ENCODE measurements at places on chromosomes 16 and 17.

DNA sequence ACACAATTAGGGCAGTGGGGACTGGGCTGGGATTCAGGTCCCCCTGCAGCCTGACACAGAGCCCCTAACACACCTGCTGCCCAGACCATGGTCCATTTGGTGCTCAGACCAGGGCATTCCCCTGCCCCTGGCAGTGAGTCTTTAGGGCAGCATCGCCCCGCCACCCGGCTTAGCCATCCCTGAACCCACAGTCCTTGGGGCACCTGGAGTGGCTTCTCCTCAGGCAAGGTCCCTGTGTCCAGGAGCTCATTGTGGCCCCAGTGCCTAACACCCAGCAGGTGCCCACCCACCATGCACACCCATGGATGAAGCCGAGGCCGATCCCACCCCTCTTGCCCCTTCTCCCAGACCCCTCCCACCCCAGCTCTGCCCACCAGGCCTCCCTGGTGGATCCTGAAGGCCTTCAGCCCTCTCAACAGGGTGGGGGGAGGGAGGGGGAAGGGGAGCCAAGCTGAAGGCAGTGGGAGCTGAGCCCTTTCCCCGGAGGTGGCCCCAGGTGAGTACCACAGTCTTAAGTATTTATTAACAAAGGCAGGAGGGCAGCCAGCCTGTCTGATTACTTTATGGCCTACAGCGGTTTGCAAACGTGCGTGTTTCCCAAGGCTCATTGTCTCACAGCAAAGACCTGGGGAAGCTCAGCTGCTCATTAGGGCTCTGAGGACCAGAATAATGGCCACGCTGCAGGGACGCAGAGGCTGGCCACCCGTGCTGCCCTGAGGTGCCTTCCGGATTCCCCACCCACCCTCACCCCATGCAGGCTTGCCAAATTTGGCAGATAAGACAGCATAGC, 38.5 kb downstream of the RBFOX3 start:
- no peak for DNase-seq

GRCh38 chr17:68349157-68349556, 57.9 kb downstream of the ARSG start:
- DNase-seq, result no peak

- no peak for DNase-seq
Observed at GRCh38 chr16:720990-721764, at the start of gene ANTKMT. ANTKMT (plus strand) TSS chr16:721146; CDS start chr16:721275, 129 bp downstream.

- peak; percentile 28 for DNase-seq
Observed at GRCh38 chr17:31427684-31428083, 36.2 kb downstream of the RAB11FIP4 start.

GRCh38 chr17:40588552-40588951, 23.3 kb upstream of the CCR7 start:
- DNase-seq, result no peak

DNA sequence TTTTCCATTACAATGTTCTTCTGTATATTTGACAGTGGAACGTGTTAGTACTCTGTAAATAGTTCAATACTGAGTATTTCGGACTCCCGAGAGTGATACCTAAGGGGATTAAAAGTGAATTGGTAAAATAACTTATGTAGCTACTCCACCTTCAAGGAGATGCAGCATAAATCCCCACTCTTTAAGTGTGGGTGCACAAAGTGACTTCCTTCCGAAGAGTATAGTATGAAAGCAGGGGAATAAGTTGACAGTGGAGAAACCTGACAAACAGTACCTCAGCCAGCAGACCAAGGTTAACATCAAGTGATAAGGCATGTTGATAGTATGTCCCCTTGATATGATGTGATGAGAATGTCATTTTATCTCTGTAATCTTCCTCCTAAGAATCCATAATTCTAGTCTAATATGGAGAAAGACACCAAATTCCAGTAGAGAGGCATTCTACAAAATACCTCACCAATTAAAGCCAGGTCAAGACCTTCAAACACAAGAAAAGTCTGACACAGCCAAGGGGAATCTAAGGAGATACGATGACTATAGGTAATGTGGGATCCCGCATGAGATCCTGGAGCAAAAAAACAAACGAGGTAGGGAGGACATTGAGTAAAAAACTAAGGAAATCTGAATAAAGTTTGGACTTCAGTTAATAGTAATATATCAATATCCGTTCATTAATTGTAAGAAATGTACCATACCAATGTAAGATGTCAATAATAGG, 1.8 kb upstream of the ZPBP2 start:
- no peak for DNase-seq

DNA sequence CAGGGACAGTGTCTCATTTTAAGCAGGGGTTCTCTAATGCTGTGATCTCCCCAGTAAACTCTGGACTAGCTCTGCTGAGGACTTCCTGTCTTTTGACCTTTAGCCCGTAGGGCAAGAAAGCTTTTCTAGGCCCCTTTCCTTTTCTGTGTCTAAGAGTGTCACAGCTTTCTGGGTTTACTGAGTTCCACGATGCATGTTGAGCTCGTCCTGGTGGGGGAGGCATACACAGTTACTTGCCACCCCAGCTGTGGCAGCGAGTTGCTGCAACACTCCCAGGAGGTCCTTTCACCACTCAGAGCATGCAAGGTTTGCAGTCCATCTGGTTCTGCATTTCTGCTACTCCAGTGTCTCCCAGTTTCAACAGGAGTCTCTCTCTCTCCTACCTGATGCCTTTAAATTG, 23.7 kb downstream of the NOD2 start:
- no peak for DNase-seq

- no peak for DNase-seq
Observed at GRCh38 chr17:4657678-4658077, 16.2 kb upstream of the ALOX15 start.

DNA sequence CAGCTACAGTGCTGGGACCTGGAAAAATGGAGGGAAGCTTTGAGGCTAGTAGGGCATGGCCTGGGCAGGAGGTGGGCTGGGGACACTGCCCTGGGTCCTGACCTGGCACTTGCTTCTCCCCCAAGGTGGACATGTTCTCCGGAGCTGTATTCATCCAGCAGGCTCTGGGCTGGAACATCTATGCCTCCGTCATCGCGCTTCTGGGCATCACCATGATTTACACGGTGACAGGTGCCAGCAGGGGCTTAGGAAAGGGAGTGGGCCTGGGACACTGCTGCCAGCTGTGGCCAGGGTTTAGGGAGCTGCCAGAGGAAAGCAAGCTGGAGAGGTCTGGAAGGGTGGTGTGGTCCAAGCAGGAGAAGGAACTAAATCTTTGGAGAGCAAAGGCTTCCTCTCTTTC, 3.1 kb downstream of the SLC5A2 start:
- DNase-seq, result no peak

- DNase-seq, result no peak
Observed at GRCh38 chr16:50620646-50621451, 60.3 kb downstream of the SNX20 start.

GRCh38 chr17:56674401-56674925, 81.0 kb downstream of the NOG start:
- no peak for DNase-seq

GRCh38 chr17:34725725-34726124, 146.3 kb downstream of the TMEM132E start:
- no peak for DNase-seq

Measured in NCI-H1694 (cell line).